ENCODE measurements at places on chromosomes 16 and 17. TPM values are rescaled to one million over a fixed set of nuclear protein-coding genes. Genes with fewer than 3 reads are reported as not detected.
A peak's percentile ranks its signal among the peaks of the same experiment; 100 is the strongest.

- H3K4me1 ChIP-seq: peaks cover 5% of the 10 kb centered on the region
- H3K27ac ChIP-seq: peak overlapping the region; percentile 75
- no peaks in the 10 kb centered on the region for H3K36me3 ChIP-seq
- no peak for DNase-seq
- H3K27me3 ChIP-seq: no peaks in the 10 kb centered on the region
Observed at GRCh38 chr16:71954699-71955195, 45.5 kb downstream of the PKD1L3 start.

DNA sequence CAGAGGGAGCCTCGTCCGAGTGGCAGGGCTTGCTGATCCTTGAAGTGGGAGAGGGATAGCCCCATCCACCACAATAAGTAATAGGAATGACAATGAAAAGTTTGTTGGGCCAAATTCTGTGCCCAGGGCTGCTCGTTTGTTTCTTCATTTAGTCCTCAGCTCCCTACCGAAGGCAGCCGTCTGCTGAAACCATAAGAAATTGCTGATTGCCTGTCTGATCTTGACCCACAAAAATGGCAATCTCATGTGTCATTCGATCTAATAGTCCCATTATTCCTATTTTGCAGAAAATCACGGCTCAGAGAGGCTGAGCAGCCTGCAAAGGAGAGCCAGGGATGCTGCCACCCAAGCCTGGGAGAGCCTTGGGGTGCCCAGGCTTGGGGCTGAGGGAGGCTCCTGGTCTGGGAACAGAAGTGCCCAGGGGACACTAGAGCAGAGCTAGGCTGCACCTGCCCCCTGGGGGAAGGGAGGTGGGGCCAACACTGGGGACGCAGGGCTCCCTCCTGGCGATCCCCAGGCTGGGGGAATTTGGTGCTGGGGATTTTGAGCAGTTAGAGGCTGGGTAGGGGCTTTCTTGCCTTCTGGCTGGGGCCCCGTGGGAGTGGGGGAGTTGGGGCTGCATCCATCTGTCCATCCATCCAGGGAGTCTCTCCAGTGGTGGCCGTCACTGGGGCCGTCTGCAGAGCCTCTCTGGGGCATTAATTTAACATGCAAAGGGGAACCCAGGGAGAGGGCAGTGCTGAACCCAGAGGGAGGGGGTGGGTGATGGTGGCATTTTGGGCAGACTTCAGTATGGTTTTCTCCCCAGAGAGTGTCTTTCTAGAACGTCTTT is 53.5 kb downstream of the SOCS1 start:
- H3K27ac ChIP-seq: no peak overlapping the region
- H3K36me3 ChIP-seq: no peaks in the 10 kb centered on the region
- DNase-seq: no peak
- peaks cover 16% of the 10 kb centered on the region for H3K27me3 ChIP-seq
- H3K4me3 ChIP-seq: no peak overlapping the region

DNA sequence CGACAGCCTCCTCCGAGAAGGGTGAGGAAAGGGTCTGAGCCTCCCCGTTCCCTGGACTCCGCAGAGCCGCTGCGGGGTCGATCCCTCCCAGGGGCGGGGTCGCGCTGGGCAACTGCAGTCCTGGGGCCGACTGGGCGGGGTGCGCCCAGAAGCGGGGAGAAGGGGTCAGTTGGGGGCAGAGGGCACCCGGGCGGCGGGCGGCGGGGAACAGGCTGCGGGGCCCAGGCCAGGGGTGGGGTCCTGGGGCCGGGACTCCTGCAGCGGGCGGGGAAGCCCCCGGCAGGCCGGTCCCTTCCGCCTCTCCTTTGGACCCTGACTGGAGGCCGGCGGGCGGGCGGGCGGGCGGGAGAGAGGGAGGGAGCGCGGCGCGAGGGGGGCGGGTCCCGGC is 352 bp downstream of the GGNBP2 start:
- DNase-seq: no peak
- H3K36me3 ChIP-seq: peaks cover 4% of the 10 kb centered on the region
- peak overlapping the region; percentile 92 for H3K27ac ChIP-seq
- H3K4me1 ChIP-seq: peaks cover 27% of the 10 kb centered on the region

- H3K4me1 ChIP-seq: no peaks in the 10 kb centered on the region
- no peak overlapping the region for H3K4me3 ChIP-seq
- no peaks in the 10 kb centered on the region for H3K36me3 ChIP-seq
- H3K27ac ChIP-seq: no peak overlapping the region
- peaks cover 6% of the 10 kb centered on the region for H3K27me3 ChIP-seq
- peak; percentile 2 for DNase-seq
Observed at GRCh38 chr16:10827691-10828341, 9.2 kb upstream of the TVP23A start.

GRCh38 chr16:66862023-66862520 is 17.9 kb downstream of the CA7 start:
- H3K36me3 ChIP-seq: no peaks in the 10 kb centered on the region
- peaks cover 4% of the 10 kb centered on the region for H3K4me1 ChIP-seq
- no peak overlapping the region for H3K27ac ChIP-seq
- no peak for DNase-seq
- H3K4me3 ChIP-seq: no peak overlapping the region

DNA sequence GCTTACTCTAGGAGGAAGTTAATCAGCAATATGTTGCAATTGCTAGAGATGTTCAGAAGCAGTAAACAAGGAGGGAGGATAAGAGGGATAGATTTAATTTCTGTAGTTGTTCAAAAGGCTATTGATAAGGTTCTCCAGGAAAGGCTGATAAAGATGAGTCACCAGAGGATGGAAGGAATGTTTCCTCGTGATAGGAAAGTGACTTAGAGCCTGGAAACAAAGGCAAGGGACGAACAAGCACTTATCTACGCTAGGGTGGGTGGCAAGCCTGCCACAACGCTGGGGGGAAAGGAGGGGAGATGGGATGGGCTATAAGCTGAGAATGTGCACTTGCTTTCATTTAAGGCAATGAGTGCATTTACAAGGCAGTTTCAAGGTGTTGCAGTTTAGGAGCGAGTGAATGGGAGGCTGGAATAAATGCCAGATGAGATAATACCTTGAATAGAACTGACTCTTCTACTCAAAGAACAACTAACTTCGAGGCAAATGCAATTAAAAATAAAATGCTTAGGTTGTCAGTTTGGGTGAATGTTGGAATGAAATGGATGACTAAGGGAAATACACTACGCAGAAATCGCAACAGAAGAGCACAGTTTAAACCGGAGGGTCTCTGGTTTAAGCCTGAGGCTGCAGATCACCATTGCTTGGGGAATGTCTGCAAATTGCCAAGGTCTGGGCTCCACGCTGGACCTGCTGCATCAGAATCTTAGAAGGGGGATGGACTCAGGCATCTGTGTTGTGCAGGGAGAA is 76.0 kb upstream of the RBBP6 start:
- no peaks in the 10 kb centered on the region for H3K4me1 ChIP-seq
- H3K36me3 ChIP-seq: no peaks in the 10 kb centered on the region
- DNase-seq: no peak
- no peak overlapping the region for H3K4me3 ChIP-seq

DNA sequence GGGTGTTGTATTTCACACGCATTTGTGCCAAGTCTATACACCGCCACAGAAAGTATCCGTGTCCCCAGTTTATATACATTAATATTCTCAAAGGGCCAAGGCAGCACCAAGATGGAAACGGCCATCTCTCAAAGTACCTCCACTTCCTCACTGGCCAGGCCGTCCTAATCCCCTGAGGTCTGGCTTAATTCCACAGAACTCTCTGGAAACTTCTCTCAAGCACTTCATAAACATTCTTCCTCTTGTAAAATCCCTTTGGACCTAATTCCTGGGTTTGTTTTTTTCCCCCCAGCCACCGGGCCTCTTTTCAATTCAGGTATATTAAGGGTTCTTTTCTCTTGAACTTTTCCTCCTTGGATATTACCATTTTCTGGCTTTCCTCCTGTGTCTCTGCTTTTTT is 5.1 kb upstream of the ERN1 start:
- peaks cover 11% of the 10 kb centered on the region for H3K4me1 ChIP-seq
- no peak overlapping the region for H3K27ac ChIP-seq
- peaks cover 12% of the 10 kb centered on the region for H3K27me3 ChIP-seq
- no peak overlapping the region for H3K4me3 ChIP-seq
- no peak for DNase-seq

GRCh38 chr16:69243479-69243878 is 56.5 kb downstream of the SNTB2 start:
- H3K27me3 ChIP-seq: no peaks in the 10 kb centered on the region
- no peak overlapping the region for H3K27ac ChIP-seq
- no peak for DNase-seq

DNA sequence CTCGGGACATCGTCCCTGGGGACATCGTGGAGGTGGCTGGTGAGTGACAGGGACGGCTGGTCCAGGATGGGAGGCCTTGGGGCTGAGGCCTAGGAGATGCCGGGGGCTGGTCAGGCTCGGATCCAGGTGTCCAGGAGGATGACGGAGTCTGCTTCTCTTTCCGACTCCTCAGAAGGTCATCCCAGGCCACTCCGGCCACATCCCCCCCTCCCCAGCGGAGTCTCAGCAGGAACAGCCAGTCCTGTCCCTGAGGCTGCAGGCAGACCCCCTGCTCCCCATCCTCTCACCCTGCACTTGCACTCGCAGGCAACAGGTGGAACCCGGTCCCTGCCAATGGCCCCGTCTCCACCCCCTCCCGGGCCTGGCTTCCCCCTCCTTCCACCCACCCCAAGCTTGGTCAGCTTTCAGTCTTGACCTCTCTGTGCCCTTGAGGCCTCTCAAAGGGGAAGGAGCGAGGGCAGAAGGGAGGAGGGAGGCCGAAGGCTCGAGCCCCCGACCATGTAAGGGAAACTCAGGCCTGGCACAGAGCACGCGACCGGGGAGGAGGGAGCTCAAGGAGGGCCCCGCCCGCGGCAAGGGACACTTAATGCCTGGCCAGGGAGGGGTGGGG is 4.4 kb downstream of the ATP2A1 start:
- peak overlapping the region; percentile 27 for H3K27ac ChIP-seq
- DNase-seq: peak; percentile 35
- no peaks in the 10 kb centered on the region for H3K36me3 ChIP-seq
- peaks cover 33% of the 10 kb centered on the region for H3K4me1 ChIP-seq
- peak overlapping the region; percentile 49 for H3K4me3 ChIP-seq

GRCh38 chr17:50280801-50281441 is 6.7 kb downstream of the TMEM92 start:
- H3K27me3 ChIP-seq: peaks cover 11% of the 10 kb centered on the region
- H3K4me3 ChIP-seq: no peak overlapping the region
- H3K27ac ChIP-seq: no peak overlapping the region
- DNase-seq: no peak
- H3K36me3 ChIP-seq: no peaks in the 10 kb centered on the region
- H3K4me1 ChIP-seq: peaks cover 10% of the 10 kb centered on the region

- no peaks in the 10 kb centered on the region for H3K27me3 ChIP-seq
- no peak for DNase-seq
- no peak overlapping the region for H3K27ac ChIP-seq
- no peaks in the 10 kb centered on the region for H3K36me3 ChIP-seq
- H3K4me1 ChIP-seq: no peaks in the 10 kb centered on the region
- H3K4me3 ChIP-seq: no peak overlapping the region
Observed at GRCh38 chr16:74232806-74233465, 63.7 kb upstream of the PSMD7 start.

DNA sequence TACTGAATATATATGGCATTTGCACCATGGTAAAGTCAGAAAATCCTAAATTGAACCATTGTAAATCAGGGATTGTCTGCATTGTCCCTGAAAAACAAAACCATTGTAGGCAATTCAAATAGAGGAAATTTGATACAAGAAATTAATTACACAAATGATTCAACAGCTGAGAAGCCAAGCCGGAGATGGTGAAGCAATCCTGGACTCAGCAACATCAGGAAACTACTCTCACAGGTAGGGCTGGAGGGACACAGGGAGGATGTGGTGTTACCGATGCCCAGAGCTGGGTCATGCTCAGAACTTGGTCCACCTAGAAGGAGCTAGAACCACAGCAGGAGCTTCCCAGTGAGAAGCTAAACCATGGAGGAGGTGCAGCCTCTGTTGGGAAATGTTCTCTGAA is 18.5 kb upstream of the SCNN1B start:
- H3K27me3 ChIP-seq: peaks cover 21% of the 10 kb centered on the region
- DNase-seq: no peak
- no peaks in the 10 kb centered on the region for H3K36me3 ChIP-seq
- no peak overlapping the region for H3K27ac ChIP-seq
- H3K4me3 ChIP-seq: no peak overlapping the region

DNA sequence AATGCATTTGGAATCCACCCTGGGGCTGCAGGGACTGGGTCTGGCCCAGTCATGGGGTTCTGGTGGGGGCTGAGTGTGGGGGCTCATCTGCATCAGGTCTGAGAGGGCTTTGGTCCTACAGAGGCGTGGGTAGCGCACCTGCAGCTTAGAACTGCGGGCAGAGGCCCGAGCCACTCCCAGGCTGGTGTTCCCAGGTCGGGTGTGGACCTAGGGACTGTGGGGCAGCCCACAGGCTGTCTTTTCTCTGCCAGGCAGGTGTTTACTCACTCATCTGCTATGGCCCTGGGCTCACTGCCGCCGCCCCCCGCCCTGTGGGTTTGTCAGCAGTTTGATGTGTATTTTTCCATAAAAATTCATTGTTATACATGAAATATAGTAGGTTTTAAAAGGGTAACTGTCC is 27.0 kb upstream of the DOC2B start:
- H3K4me3 ChIP-seq: no peak overlapping the region
- no peak for DNase-seq
- no peaks in the 10 kb centered on the region for H3K4me1 ChIP-seq
- H3K27ac ChIP-seq: no peak overlapping the region

Gene CTRL
- total RNA-seq: 2.5 TPM

Gene SOX15
- 0.84 TPM for total RNA-seq

Gene FBXW10B
- 0.82 TPM for total RNA-seq

Gene EXOSC6
- total RNA-seq: 41.6 TPM

Gene TBC1D3B
- 12.5 TPM for total RNA-seq

Gene PRAC2
- total RNA-seq: not detected

Measured in neural crest cell (in vitro differentiated cells).